ENCODE measurements at places on chromosomes 1 and 21.

DNA sequence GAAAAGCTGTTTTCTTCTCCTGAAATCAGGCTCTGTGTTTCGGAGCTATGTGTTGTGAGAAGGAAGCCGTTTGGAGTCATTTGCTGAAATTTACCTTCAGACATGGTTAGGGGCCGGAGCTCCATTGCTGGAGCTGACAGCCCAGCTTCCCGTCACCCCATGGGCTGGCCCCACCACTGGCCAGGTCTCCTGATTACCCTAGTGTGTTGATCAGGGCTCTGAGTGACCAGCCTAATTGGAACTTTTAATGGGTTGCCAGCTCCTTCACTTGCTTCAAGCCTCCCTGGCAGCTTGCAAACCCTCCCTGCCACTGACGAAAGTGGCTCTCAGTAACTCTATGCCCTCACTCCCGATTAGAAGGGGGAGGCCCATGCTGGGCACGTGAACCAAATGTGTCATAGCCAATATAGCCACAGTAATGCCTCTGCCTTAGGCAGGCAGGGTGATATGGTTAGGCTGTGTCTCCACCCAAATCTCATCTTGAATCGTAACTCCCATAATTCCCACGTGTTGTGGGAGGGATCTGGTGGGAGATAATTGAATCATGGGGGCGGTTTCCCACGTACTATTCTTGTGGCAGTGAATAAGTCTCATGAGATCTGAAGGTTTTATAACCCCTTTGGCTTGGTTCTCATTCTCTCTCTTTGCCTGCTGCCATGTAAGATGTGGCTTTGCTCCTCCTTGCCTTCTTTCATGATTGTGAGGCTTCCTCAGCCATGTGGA lies 224.1 kb downstream of the TRABD2B start:
- no peak for DNase-seq

DNA sequence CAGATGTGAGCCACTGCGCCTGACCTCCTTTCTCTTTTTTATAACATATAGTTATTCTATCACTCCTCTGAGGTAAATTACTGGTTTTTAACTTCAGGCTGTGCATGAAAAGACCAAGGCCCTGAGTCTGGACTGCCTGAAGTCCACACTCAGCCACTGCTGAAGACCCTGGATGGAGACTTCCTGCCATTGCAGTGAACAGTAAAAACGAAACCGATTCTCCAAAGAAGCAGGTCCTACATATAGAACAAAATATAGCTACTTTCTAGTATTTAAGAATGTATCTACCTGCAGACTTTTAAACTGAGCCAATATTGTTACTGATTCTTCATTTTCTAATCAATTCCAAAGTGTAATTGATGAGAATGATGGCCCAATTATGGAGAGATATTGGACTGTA lies 232.8 kb downstream of the CHRM3 start:
- DNase-seq = no peak

DNA sequence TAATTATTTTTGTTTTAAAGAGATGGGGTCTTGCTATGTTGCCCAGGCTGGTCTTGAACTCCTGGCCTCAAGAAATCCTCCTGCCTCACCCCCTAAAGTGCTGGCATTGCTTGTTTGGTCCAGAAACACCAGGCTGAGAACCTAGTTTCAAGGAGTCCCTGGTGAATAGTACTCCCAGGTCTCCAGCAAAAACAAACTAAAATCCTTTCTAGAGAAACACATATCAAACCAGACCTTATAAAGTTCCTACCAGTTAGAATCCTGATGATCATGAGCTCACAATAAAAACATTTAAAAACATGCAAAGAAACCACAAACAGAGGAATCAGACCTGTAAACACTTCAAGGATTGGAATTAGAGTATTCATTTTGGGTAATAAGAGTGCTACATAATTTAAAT lies 34.4 kb upstream of the PADI1 start:
- no peak for DNase-seq

DNA sequence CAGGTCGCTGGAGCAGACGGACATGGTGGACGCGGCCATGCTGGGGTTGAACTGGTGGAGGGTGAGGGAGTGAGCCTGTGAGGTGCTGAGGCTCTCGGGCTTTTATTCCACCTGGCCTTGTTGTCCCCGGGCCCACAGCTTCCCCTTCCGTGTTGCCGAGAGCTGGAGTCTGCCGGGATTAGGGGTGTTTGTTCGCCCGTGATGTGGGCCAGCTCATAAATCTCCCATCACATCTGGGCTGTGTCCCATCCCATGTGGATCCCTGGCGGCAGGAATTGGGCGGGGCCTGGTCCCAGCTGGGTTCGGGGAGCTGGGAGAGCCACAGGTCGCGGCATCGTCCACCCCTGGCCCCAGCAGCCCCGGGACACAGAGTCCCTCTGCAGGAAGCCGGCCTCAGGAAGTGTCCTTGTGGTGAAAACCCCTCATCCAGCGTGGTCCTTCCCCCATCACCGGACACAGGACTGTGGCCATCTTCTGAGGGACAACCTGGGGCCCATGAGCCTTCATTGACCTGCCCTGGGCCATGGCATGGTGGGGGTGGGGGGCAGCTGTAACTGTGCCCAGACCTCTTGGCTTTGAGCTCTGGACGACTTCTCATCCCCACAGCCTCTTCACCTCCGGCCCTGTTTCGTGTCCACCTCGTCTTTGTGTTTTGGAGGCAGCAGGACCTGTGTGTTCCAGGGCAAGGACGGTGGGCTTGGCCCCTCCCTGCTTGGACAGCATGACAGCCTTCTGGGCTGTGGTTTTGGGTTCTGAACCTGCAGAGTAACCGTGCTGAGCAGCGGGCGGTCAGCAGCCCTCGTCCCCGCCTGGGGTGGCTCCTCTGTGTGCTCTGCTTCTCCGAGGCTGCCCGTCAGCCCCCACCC lies at the start of gene KRTAP10-6:
KRTAP10-6 (minus strand) TSS at position 60 of the 866 bp plus-strand sequence; CDS start at position 39, 21 bp downstream.
- no peak for DNase-seq

DNA sequence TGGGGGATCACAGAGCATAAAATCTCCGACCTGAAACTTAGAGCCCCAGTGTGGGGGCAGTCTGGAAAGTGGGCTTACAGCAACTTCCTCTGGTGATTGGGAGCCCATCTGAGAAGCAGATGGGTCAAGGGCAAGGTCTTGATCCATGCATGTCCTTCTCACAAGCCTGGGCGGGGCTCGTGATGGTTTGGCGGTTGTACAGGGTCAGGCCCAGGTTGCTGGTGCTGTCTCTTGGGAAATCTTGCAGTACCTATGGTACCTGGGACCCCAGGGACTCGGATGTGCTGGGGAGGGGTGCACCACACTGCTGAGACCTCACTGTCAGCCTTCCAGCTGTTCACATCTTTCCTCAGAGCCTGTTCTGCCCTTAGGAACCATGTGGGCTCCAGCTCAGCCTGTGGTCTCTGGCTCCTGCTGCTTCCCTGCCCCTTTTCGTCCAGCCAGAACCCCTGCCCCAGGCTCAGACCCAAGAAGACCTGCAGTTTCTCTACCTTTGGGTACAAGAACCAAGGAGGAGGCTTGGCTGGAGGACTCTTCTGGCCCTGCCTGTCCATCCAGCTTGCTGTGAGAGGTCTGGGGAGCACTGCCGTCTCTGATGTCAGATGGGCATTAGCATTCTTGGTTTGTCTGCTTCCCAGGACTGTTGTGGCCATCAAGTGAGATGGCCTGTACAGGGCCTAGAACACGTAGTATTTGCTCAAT lies 24.5 kb downstream of the WNT4 start:
- DNase-seq = no peak

DNA sequence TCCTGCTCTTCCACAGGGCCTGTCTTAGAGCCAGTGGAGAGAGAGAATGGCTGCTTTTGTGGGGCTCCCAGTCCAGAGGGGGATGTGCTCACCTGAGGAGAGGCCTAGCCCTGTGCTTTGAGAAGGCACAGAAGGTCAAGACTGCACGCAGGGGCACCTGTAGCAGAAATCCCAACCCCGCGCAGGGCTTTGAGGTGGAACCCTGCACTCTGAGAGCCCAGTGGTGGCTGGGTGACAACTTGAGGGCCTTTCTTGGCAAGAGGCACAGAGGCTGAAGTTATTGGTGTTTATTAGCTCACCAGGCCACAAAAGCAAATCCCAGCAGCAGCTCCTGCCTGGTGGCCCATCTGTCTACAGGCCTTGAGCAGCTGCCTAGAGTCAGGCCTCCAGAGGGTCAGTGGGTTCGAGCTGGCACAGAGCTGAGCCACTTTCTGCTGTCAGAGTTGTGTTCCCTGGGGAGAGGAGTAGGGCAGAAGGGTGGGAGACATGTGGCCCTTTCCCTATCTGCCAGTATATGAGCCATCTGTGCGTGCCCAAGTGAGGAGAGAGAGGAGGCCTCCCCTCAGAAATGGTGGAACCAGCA lies 31.4 kb downstream of the SZRD1 start:
- DNase-seq = no peak

DNA sequence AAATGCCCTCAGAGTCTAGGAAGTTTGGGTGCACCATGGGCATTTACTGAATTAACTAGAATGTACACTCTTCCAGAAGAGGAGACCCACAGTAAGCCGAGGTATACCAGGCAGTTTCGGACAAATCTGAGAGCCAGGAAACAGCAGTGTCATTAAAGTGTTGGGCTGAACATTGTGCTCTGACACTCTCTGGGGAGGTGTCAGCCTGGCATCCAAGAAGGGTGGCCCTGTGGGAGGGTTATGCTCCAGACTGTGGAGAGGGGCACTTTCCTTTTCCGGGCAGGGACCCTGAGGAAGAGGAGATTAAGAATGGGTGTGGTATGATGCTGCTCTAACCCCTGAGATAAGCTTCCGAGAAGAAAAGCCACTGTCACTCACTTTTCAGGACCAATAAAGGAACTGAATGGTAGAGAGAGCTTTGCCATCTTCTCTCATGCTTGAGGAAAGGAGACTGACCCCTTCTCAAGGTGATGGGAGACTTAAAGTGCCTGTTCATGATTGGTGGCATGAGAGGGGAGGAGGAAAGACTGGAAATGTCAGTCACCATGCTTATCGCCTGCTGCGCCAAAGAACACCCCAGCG lies 98.2 kb downstream of the UCK2 start:
- DNase-seq = no peak

- no peak for DNase-seq
Observed at GRCh38 chr21:43721206-43721605, 2.3 kb downstream of the PDXK start.

GRCh38 chr1:36567601-36568341 lies 85.1 kb upstream of the CSF3R start:
- DNase-seq = no peak

- no peak for DNase-seq
Observed at GRCh38 chr1:27967884-27968466, 8.2 kb downstream of the XKR8 start.

GRCh38 chr1:227572752-227573151 lies 9.4 kb downstream of the ZNF678 start:
- no peak for DNase-seq

- DNase-seq = no peak
Observed at GRCh38 chr1:71693581-71693980, 588.8 kb downstream of the NEGR1 start.

DNA sequence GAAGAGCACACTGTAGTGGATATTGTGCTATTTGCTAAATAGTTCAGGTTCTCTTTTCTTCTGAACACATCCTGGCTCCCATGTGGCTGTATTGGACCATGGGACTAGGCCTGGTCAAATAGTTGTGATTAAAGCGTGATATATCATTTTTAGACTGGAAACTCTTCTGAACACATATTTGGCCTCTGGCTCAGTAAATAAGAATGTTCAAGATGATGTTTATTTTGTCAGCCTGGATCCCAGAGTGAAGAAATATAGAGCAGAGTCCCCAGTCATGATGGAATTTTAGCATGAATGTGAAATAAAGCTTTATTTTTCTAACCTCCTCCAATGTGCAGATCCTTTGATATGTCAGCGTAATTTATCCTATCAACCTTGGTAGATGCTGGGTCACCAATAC lies 542.6 kb downstream of the ADGRL2 start:
- DNase-seq = no peak

DNA sequence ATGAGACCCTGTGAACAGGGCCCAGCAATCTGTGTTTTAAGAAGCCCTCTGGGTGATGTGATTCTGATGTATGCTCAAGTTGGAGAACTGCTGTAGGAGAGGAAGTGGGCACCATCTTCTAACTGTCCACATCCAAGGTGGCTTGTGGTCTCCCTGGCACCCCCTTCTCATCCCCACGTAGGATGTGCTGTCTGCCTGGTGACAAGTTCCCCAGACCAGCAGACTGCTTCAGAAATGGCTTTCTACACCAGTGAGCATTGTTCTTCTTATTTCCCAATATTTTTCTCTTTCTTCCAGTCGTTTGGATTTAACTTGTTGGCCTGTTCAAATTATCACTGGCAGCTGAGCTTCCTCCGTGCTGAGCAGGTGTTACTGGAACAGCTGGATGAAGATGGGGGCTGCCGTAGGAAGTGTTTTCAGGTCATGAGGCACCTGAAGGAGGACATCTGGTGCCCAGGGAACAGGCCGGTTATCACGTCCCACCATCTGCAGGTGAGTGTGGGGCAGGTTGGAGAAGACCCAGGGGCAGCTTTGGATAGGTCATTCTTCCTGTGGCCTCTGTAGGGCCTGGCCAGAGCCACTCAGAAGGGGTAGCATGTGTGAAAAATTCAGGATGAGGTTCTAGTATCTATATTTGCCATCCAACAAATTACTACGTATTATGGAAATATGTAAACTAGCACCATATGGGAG lies 16.8 kb downstream of the MAB21L3 start:
- DNase-seq = no peak

DNA sequence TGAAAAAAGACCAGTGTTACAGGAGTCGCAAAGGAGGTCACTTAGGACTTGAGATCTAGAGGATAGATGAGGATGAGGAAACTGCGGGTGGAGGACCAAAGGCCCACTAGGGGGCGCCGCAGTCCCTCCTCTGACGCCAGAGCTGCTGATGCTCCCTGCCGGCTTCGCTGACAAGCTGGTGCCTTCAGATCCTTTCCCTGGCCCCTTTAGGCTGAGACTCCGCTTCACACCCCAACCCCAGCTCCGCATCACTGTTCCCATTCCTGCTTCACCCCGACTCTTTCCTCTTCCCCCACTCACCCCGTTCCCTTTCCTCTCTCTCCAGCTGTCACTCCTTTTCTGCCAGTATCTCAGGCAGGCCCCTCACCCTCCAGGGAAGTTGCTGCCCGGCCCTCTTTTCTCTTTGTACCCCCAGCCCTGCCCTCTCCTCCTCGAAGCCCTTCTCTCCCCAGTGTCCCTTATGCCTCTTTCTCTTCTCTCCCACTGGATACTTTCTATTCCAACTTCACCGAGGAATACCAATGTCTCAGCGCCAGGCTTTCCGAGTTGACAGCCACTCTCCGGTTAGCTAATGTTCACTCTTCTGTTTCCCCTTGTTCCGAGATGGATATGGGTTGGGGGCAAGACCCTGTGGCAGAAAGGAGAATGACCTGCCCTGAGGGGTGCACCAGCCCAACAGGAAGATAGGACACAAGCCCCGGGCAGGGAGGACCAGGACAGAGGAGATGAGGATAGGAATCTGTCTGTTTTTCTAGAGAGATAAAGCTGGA lies 4.5 kb downstream of the KCNJ9 start:
- peak; percentile 77 for DNase-seq

DNA sequence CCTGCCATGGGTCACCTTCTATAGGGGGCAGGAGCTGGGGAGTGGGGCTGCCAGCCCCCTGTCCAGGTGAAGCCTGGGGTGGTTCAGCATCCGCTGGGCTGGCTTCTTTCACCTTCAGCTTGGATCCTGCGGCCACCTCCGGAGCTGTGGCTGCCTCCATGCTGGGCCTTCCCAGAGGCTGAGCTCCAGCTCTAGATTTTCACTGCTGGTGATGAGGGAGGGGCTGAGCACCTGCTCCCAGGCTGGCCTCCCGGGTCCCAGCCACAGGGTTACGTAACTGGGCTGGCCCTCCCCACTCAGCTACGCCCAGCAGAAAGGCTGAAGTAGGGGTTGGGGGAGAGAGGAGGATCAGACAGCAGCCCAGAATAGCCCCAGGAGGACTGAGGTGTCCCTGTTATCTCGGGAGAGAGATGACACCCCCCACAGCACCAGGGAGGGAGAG lies at the start of gene MYBPHL:
MYBPHL (minus strand) TSS at position 180 of the 442 bp plus-strand sequence; CDS start at position 160, 20 bp downstream.
- no peak for DNase-seq

- no peak for DNase-seq
Observed at GRCh38 chr21:37710546-37711285, 205.5 kb downstream of the KCNJ6 start.

All from Daoy (cell line).